ENCODE measurements at places on chromosomes 5 and 9.
A peak's percentile ranks its signal among the peaks of the same experiment; 100 is the strongest.

DNA sequence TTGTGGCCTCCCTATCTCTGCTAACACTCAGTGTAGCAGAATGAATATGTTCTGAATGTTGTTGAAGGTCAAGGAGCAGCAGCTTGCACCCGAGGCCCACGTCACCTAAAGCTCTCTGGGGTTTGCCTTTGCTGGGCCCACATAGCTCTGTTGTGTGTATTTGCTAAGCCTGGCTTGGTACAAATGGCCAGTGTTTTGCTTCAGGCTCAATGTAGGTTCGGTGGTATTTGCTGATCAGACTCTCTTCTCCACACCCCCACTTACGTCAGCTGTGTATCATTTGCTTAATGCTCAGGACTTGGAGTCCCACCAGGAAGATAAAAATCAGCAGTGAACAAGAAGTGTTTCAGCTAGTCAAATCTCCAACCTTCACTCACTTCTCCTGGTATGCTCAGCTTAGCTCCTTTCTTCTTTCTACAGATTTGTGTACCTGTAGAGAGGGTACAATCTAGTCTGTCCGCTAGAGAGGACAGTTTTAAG, 4.8 kb upstream of the RFESD start:
- no peak for DNase-seq

GRCh38 chr5:50807661-50808060, 141.2 kb downstream of the PARP8 start:
- DNase-seq: no peak

DNA sequence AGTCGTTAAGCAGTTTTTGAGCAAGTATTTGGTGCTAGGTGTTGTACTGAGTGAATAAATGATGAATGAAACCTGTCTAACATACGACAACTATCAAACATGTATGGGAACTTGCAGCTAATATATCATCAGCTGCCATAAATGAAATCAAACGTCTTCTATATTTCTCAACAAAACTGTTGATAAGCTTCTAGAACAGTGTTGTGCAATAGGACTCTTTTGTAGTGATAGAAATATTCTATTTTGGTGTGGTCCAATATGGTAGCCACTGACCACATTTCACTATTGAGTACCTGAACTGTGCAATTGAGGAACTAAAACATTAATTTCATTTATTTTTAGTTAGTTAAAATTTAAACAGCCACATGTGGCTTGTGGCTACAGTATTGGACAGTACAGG, 16.3 kb upstream of the FYB1 start:
- no peak for DNase-seq

DNA sequence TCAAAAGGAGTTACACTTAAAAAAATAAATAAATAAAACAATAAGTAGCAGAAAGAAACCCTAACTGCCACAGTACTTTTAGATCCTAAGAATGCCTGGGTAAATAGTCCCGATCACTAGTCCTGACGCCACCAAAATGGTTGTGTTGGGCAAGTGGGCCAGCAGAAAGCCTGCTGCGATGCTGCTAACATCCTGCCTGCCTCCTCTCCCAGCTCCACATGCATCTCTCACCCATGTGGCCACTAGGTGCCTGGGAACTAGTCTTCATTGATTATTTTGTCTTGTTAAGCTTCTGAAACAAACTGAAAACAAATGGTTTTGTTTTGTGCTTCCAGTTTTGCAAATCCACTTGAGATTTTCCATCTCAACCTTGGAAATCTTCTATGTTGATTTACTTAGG, 54.4 kb upstream of the TRAF1 start:
- no peak for DNase-seq

DNA sequence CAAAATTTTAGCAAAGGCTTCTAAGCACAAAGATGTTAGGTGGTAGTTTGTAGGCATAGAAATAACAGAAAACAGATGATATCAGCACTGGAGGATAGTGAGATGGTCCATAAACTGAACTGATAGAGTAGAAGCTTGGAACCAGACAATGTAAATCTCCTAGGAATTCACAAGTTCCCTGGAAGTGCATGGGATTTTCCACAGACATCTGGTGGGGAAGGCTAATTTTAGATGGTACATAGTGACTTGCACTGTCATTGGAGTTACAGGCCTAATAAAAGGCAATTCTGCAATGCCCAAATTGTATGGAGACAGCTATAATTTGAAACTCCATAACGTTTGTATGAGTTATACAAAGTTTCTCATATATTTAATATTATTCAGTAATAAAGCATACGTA, 653.0 kb upstream of the MEF2C start:
- no peak for DNase-seq

- peak; percentile 90 for DNase-seq
Observed at GRCh38 chr5:172716796-172717313, 54.1 kb downstream of the DUSP1 start.

DNA sequence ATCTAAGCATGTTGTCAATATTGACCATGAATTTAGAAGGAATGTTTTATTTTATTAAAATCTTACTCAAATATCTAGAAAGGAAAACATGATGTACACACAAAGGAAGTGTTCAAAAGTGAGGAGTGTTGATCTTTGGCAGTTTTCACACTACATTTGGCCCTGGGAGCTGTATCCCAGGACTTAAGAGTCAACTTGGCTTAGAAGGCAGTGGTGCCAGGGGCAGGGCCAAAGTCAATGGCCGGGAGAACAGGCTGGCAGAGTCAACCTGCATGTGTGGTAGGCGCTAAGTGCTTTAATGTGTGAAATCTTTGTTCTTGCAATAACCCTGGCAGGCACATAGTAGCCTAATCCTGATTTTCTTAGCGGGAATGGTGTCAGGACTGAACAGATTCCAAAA, 228.4 kb downstream of the TENT4A start:
- no peak for DNase-seq

DNA sequence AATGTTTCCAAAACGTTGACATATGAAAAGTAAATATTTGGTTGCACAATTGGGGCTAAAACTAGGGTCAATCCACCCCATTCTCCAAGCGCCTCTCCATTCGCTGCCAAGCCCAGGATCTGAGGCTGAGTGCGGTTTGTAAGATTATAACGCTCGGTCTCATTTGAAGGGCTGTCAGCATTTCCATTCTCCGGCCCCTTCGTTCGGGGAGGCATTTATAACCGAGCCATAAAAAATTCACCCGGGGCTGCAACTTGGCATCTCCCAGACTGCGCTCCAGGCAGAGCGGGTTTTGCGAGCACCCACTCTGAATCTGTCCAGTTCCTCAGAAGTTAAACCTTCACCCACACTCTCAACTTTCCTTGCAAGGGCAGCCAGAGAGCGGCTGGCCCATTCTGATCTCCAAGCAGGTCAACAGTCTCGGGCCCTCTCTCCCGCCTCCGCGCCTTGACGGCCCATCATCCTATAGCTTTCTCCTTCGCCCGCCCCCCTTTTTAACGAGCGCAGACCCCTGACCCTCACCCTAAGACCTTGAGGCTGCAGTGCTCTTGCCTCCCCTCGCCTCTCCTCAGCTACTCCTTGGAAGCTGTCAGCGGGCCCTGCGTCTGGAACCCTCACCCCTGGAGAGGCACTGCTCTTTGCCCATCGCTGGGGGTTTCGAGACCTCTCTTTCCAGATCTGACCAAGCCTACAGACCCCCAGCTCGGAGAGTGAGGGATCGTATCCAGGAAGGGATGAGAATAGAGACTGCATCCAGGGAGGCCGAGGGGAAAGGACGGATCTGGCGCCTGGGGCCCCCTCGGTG, 1.1 kb downstream of the SLIT3 start:
- DNase-seq: no peak

- no peak for DNase-seq
Observed at GRCh38 chr5:91591076-91591475, 208.0 kb upstream of the ARRDC3 start.

DNA sequence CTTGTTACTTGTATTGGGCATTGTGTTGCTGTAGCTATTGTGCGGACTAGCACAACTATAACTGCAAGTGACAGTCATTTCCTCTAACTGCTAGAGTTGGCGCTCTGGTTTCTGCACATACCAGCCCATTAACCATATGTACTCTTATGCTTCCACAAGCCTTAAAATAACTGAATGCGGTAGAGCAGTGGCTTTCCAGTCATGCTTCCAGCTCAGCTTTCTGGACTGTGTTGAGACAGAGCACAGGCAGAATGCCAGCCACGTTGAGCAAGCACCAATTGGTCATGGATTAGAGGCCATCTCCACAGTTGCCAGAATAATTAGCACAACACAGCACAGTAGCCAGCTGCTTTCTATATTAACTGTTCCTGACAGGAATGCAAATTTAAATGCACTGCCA, 12.2 kb downstream of the INVS start:
- peak; percentile 81 for DNase-seq

GRCh38 chr9:93665637-93666438, 89.5 kb downstream of the PHF2 start:
- no peak for DNase-seq

DNA sequence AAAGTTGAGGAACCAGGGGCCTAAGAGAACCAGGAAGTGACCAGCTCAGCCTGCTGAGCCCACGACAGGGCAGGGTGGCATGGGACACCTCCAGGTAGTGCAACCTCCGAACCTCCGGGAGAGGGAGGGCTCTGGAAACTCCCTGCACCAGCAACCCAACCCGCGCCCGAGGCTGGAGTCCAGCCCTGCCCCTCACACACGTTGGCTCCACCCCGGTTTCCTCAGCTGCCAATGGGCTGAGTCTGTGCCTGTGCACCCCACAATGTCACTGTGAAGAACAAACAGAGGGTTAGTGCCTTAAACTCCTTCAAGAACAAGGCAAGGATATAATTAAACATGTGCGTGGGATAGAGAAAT, 17.0 kb upstream of the UNC5A start:
- DNase-seq: no peak

GRCh38 chr5:56647099-56647850, 168.1 kb upstream of the MAP3K1 start:
- DNase-seq: no peak

- DNase-seq: no peak
Observed at GRCh38 chr5:3105172-3105571, 353.7 kb upstream of the IRX2 start.

DNA sequence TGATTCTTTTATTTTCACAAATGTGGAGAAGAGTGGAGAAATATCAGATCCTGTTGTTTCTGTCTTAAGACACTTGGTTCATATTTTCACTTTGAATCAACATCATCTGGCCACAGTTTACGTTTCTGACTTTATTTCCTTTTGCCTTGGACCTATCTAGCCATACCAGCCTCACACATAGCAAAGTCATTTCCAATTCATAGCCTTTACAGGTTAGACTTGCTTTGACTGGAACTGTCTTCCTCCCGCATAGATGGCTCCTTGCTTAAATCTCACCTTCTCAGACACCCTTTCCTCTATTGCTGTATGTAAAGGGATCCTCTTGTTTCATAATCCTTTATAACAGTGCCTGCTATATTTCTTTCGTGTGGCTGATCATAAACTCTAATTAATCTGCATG, 297.8 kb downstream of the SH3GL2 start:
- no peak for DNase-seq

GRCh38 chr5:140982083-140982716, 15.9 kb downstream of the PCDHAC2 start:
- DNase-seq: no peak

- peak; percentile 42 for DNase-seq
Observed at GRCh38 chr9:93231121-93231694, 47.3 kb downstream of the WNK2 start.

DNA sequence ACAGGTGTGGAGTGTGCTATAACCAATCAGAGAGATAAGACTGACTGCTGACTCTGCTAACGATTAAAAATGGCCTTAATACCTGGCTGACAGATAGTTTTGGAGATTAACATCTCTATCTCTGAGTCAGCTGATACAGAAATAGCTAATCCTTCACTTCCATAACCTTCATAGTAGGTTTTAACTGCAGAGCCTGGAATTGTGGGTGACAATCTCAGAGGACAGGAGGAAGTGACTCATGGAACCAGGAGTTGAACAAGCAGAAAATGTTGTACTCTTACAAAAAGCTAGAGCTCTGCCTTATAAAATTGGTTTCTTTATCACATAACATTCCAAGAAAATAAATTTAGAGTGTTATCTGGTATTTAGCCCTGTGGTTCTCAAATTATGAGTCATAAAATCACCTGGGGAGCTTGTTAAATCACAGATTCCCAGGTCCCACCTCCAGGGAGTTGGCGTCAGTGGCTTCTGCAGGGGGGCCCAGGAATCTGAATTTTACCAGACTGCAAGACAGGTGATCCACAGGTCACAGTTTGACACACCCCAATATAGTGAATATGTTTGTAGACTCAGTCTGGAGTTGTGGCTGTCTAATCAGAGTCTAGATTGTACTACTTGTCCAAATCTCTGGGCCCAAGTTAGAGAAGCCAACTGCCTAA, 44.4 kb upstream of the AFAP1L1 start:
- no peak for DNase-seq

GRCh38 chr9:13388157-13388556, 108.7 kb upstream of the MPDZ start:
- no peak for DNase-seq

DNA sequence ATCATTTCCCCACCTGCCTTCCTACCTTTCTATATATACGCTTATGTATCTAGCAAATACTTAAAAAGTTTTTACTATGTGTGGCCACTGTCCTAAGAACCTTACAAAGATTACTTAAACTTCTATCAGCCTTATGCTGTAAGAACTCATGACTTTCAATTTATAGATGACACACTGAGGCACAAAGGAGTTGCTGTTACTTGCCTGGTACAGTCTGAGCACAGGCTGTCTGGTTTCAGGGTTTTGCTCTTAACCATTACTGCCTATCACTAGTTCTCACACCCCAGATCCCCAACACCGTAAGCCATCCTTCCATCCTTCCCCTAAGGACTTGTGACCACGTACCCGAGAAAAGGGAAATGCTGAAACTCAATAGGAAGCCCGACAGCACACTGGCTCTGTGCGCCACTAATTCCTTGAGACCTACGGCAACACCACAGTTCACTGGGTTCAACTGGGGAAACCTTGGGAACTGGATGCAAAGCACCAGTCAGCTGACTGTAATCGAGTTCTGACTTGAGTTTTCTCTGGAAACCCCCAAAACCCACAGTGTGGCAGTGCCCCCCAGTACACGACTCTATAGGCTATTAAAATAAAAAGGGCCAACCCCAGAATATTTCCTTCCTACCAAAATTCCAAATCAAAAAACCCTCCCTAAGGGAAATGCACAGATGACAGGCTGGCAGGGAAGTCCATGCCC, 56.0 kb downstream of the AUH start:
- DNase-seq: no peak

DNA sequence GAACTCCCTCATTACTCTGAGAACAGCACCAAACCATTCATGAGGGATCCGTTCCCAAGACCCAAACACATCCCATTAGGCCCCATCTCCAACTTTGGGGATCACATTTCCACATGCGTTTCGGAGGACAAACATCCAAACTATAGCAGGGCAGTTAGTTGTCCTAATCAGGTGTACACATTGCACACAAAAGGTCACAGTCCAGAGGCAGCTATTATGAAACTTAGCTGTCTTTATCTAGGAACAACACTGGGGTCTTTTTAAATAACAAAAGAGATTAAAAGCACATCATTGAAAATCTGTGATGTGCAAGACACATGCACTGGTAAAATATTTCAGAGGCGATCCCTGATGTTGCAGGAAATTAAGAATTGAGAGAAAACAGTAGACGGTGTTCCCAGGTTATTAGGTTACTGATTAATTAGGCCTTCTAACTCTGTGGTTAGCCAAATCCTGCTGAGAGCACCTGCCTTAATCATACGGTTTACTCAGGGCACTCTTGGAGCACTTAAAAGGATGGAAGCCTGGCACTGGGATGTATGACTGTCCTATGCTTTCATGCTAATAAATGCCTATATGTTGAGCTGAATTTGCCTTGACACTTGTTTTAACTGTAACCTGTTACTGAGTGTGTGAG, 1574.5 kb upstream of the WWC1 start:
- DNase-seq: no peak

Data from heart right ventricle (tissue), 16 donors.